ENCODE measurements at places on chromosomes 11 and 22. TPM values are rescaled to one million over a fixed set of nuclear protein-coding genes. Genes with fewer than 3 reads are reported as not detected.

UBQLN3 gene
- not detected for total RNA-seq

SEC14L2 gene
- total RNA-seq: 9.7 TPM

DNA sequence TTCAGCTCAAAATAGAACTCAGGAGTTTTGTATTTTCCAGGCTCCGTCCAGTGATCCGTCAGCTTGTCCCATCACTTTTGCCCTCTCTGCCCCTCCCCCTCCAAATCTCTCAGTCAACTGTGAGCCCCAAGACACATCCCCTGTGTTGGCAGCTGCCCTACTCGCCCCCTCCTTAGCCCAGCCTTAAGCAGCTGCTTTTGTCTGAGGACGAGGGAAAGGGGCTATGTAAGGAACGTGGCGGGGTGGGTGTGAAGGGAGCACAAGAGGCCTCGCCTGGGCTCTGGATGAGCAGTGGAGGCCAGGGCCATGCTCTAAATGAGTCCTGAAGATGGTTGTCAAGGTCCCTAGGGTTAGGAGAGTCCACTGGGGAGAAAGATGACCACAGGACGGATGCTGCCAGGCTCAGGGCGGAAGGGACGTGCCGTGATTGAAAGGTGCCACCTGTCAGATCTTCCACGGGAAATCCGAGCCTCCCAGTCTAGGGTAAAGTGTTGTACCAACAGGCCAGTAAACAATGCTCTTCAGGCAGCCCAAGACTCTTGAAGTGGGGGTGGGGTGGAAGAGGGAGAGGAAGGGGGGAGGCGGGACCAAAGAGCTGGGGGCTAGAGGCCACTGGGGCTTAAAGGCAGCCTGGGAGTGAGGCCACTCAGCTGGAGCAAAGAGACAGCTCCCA, at the start of gene SMTNL1:
TSS of gene SMTNL1 (plus strand) at position 649 of the 673 bp plus-strand sequence. CDS start 5,048 bp downstream, outside the sequence.
- H3K27ac ChIP-seq: no peak within 1 kb of the TSS
- no peaks in the 10 kb centered on the region for H3K4me1 ChIP-seq
- H3K4me3 ChIP-seq: no peak within 1 kb of the TSS
- H3K27me3 ChIP-seq: no peaks in the 10 kb centered on the region
- H3K36me3 ChIP-seq: no peaks in the 10 kb centered on the region
- DNase-seq: no peak

DNA sequence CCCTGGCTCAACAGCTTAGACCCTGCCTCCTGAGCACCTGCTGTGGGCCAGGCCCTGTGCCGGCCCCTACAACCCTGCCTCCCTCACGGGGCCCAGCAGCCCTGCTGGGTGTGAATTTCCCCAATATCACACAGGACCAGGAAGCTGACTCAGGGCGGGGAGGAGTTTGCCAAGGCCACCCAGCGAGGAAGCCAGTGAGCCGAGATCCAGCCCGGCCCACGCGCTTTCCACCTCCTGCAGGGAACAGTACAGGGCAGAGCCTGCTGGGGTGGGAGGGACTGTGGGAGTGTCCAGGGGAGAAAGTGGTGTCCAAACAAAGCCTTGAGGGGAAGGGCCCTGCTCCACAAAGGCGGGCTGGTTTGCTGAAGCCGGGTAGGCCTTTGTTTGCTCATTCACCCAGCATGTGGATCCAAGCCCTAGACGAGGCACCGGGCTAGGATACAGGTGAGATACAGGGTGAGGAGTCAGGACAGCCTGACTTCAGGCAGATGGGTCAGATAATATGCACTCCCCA, 26.8 kb downstream of the RPL3 start:
- H3K4me3 ChIP-seq: no peak overlapping the region
- H3K27ac ChIP-seq: peak overlapping the region; percentile 81
- DNase-seq: peak; percentile 87
- H3K36me3 ChIP-seq: no peaks in the 10 kb centered on the region
- H3K4me1 ChIP-seq: peaks cover 45% of the 10 kb centered on the region
- no peaks in the 10 kb centered on the region for H3K27me3 ChIP-seq

DNA sequence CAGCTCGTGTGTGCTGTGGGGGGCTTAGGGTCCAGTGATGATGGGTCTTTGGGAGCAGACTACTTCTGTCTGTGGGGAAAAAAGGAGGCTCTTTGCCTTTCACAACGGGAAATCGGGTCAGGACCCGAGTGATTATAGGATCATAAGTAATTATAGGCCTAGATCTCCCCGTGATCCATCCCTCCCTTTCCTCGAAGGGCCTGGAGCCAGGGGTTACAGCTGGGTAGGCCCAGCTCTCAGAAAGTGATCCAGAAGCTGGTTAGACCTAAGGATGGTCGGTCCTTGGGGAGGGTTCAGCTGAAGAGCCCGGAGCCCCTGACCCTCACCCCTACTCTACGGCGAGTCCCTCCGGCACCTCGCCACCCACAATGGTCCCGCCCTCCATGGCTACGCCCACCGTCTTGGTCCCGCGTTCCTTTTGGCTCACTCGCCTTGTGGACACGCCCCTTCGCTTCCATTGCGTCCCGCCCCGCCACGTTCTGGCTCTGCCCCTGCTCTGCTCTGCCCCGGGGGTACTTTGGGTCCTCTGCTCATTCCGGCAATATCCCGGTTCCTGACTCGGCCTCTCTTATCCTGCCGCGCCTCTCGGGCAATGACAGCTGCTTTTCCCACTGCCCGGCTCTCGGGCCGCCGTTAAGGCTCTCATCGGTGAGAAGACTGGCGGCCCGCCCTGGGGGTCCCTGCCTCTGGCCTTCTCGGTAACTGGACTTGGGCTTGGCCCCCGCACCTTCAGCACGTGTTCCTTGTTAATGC, 5.0 kb downstream of the IGSF22 start:
- H3K27ac ChIP-seq: no peak overlapping the region
- no peaks in the 10 kb centered on the region for H3K27me3 ChIP-seq
- H3K4me1 ChIP-seq: no peaks in the 10 kb centered on the region
- DNase-seq: peak; percentile 34

- no peaks in the 10 kb centered on the region for H3K36me3 ChIP-seq
- peaks cover 41% of the 10 kb centered on the region for H3K4me1 ChIP-seq
- peak overlapping the region; percentile 21 for H3K4me3 ChIP-seq
- H3K27ac ChIP-seq: no peak overlapping the region
- peak; percentile 78 for DNase-seq
- H3K27me3 ChIP-seq: no peaks in the 10 kb centered on the region
Measured at GRCh38 chr11:61541598-61541997, 33.0 kb downstream of the LRRC10B start.

DNA sequence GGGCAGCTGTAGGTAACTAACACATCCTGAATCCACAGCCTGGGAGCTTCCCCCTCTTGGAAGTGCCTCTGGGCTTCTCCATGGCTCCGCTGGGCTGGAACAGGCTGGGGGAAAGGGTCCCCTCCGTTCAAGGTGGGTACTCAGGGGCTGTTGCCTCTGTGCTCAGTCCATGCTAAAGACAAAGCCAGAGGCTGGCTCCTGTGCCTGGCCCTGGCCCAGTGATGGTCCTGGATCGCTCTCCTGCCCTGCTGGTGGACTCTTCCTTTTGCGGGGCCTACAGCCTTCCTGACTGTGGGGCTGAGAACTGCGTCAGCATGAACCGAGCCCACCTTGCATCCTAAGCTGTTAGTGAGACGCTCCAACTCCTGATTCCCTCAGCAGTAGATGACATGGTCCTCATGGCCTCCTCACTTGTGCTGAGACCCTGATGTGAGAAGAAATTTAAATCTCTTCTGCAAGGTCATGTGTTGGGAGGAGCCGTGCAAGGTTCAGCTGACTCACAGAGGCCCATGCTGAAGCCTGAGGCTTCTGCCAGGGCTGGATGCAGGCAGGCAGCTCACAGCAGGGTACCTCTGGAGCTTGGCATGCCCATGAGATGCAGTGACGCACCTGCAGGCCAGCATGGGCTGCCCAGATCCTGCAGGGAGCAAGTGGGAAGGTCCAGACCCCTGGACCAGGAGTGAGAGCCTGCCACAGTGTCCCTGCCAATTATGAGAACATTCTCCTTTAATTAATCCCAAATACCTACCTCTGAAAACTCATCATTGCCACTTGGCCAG, 1285.5 kb downstream of the TBC1D22A start:
- H3K27me3 ChIP-seq: no peaks in the 10 kb centered on the region
- no peaks in the 10 kb centered on the region for H3K4me1 ChIP-seq
- no peak overlapping the region for H3K4me3 ChIP-seq
- DNase-seq: no peak
